Lung microvascular endothelial cell (primary cell): ENCODE measurements at places on chromosomes 6 and 20.

DNA sequence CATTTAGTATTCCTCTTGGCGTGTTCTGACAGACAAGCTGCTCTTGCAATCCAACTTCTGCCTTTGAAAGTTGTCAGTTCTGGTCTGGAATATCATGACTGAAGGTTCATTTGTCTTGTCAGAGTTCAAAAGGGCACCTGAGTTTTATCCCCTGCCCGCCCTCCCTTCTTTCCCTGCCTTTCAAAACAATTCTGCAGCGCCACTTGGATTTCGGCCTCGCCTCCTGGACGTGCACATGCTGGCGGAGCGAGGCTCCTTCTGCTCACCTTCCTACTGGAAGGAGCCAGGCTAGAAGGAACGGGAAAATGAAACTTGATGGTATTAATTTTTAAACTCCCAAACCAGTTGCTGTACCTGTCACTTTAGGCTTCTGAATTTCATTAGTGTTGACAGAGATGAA lies 55.7 kb upstream of the HDGFL1 start:
- no peak for DNase-seq

- no peak for DNase-seq
Measured at GRCh38 chr6:44201638-44202303, 15.0 kb upstream of the MYMX start.

DNA sequence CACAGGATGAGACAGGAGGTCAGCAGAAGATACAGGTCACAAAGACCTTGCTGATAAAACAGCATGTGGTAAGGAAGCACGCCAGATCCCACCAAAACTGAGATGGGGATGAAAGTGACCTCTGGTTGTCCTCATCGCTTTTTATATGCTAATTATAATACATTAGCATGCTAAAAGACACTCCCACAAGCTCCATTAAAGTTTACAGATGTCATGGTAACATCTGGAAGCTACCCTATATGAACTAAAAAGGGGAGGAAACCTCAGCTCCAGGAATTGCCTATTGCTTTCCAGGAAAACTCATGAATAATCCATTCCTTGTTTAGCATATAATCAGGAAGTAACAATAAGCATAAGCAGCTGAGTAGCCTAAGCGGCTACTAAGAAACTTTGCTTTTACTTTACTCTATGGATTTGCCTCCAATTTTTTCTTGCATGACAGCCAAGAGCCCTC lies 8.4 kb upstream of the RIN2 start:
- no peak for DNase-seq

- DNase-seq = no peak
Measured at GRCh38 chr6:155115893-155116570, 120.9 kb downstream of the TIAM2 start.

DNA sequence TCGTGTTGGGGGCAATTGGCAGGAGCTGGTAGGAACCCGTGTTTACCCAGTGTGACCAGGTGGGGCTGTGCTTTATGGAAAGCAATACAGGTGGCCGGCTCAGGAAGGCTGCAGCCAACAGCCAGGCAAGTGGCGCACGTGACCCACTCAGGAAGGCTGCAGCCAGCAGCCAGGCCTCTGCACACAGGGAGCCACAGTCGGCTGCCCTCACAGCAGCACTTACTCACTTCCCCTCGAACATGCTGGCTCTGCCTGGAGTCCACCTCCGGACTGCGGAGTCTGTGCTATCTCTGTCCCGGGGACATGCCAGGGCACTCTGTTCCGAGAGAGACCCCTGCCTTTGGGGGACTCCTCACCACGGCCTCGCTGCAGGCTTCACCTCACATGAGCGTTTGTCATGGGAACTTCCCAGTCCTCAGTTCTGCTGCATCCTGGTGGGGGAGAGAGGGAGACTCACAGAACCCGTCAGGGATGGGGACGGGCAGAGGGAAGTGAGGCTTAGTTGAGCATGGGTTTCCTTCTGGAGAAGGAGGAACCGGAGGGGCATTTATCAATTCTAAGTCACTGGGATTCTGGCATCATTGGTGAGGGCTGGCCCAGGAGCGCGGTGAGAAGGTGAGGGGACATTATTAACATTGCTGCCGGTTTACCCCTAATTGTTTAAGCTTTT lies 76.8 kb downstream of the TTLL2 start:
- no peak for DNase-seq

DNA sequence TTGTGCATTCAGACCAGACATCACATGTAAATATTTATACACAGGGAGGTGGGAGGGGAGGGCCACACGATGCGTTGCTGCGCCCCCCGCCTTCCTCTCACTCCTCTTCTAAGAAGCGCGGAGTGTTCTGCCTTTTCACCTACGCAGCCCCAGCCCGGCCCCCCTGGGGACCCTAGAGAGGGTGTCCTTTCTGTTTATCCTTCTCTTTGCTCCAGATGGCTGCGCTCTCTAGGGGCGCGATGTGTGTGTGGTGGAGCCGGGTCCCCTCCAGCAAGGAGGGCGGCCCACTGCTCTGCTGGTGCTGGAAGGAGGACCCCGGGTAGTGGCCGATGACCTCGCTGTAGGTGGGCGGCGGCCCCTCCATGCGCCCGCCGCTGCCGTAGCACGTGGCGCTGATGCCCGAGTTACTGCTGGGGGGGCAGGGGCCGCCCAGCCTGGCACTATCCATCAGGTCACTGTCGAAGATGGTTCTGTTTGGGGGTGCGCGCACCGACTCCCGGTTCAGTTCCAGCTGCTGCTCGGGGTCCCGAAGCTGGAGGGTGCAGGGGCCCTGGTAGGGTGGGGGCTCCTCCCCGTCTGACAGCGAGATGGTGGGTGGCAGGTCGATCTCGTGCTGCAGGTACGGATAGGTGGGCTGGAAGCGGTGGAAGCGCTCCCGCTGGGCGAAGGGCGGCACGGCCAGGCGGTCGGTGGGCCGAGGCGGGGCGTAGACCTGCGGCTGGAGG lies 31.8 kb upstream of the ZBP1 start:
- DNase-seq = no peak

DNA sequence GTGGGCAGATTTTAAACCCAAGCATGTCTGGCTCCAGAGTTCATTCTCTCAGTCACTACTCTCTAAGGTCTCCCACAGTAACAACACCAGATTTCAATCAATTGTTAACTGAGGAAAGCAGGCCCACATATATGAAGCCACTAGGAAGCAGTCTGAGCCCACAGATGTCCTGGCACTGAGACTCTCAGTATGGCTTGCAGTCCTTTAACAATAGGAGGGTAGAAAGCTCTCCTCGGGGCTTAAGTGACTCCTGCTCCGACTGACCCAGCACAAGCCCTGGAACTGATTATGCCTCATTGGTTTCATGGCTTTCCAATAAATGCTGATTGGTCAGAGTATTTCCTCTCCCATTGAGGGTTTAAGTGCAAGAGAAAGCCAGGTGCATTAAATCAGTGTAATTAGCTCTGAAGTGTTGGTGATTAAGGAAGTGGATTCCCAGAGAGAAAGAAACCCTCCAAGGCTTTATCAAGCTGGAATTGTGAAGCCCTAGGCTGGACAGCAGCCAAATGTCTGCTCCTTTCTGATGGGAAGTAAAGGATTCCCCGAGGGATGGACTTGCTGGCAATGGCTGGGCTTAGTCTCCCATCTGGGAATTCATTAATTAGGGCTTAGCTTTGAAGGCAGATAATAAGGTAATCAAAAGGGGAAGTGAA lies 76.6 kb upstream of the PROKR2 start:
- no peak for DNase-seq

GRCh38 chr6:3794092-3794491 lies 42.6 kb upstream of the PXDC1 start:
- peak; percentile 9 for DNase-seq

- DNase-seq = peak; percentile 34
Measured at GRCh38 chr6:168326294-168327261, 7.0 kb upstream of the DACT2 start.

- no peak for DNase-seq
Measured at GRCh38 chr6:16295060-16295459, 56.7 kb downstream of the GMPR start.

DNA sequence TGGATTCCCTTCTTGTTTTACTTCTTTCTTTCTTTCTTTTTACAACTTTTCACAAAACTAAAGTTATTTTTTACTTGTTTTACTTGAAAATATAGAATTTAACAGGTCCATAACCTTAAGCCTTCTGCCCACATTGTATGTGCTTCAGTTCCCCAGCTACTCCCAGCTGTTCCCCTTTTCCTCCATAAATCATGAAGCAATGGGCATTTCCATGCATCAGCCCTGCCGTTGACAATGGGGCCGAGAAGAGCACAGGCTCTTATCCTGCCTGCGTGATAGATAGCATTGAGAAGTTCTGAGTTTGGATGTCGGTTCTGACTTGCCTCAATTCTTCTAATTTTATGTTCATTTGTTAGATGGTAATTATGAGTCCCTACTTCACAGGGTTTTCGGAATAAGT lies 583.8 kb downstream of the CDH26 start:
- DNase-seq = no peak

DNA sequence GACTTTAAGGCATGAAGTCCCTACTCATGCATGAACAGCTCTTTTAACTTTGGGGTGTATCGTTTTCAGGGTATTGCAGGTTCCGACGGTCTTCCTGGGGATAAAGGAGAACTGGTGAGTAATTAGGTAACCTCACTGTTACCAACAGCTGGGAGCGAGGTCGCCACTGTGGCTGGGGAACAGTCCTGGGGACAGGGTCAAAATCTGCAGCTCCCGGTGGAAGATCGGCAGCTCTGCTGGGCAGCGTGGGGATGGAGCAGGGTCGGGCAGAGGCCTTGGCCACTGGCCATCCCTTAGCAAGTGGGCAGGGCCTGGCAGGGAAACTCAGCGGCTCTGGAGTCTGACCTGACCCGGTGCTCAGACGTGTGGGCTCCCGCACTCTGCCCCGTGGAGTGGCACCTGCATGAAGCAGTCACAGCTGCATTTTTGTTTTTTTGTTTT lies 16.1 kb downstream of the COL9A3 start:
- DNase-seq = no peak

DNA sequence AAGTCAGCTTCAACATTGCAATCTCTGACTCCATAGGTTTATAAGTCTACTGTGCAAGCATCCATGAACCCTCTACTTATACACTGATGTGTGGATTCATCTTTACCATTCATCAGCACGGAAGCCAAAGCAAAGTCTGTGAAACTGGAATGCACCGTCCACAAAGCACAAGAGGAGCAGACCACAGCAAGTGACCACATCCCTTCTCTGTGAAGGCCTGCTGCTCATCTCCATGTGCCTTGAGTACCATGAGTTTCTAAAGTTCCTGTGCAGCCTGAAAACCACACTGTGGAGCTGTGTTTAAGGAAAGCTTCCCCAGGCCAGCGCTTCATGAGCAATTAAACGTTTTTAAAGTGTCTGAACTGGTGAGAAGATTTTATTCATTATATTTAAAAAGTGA lies 20.0 kb downstream of the GABRR1 start:
- DNase-seq = no peak

- peak; percentile 33 for DNase-seq
Measured at GRCh38 chr6:80535914-80536565, 429.6 kb downstream of the BCKDHB start.

- DNase-seq = no peak
Measured at GRCh38 chr20:31803552-31804291, 15.4 kb upstream of the MYLK2 start.

DNA sequence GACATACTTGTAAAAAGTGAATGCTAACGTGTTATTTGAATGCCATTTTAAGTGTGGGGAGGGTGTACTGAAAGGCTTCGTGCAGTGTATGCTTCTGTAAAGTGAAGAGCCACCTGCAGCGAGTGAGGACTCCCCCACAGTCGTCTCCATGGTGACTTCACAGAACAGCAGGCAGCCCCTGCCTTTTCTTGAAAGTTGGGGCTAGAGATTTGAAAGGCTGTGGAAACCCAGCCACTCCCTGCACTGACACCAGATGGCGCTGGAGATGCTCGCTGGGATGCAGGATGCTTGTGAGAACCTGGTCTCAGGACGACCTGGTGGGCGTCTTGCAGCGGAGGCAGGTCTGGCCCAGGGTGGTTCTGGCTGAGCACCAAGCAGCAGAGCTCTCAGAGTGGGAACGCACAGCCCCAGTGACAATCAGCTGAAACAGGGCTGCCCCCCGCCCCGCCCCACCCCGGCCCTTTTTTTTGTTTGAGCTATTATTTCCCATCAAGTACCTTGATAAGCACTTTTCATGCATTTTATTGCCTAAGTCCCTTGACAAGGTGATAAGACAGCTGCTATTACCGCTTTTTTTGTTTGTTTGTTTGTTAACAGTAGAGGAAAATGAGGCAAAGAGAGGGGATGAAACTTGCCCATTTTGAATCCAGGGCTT lies 150.3 kb downstream of the SYCP2 start:
- peak; percentile 40 for DNase-seq

DNA sequence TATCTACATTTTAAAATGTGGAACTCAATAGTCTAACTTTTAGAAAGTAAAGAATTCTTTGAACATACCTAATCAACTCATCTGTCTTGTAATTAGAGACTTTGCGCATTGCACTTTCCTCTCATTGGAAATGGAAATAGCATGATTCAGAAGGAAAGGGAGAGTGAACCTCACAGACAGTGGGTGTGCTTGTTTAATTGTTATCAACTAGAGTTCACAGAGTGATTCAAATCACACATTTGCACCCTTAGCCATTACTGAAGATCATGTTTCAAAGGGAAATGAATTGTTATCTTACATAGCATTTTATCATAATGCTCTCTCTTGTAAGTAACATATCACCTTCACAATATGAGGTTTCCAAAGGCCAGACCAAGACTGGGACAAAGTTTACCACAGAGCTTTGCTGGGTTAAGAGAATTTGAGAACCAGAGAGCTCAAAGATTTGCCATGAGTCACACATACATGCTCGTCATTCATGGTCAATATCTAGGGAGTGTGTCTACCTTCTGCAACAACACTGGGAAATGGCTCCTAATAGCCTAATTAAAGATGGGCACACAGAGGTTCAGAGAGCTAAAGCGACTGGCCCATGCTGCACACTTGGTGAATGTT lies 21.5 kb downstream of the GSTA3 start:
- no peak for DNase-seq

DNA sequence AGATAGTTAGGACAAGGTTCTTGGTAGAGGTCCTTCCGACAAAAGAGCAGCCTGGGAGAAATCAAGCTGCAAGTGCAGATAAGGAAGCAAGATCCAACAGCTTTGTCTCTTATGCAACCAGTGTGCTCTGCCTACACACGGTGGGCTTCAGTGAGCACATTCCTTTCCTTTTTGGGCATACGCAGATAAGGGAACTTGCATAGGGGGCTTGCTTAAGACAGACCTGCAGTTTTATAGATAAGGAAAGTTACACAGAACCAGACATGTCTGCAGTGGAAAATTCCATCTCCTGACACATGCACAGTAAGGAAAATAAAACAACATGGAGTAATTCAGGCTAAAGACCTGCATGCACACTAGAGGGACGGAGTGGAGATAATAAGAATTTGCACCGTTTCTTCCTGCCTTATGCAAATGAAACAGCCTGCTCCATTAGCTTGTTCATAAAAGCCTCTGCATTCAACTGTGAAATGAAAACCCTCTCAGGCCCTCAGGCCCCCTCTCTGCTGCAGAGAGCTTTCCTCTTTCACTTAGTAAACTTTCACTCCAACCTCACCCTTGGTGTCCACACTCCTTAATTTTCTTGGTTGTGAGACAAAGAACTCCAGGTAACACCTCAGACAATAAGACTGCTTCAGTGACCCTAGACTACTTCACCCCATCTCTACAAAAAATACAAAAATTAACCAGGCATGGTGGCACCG lies 97.5 kb upstream of the MYLIP start:
- no peak for DNase-seq
